ENCODE measurements at places on chromosomes 3 and 15. TPM values are rescaled to one million over a fixed set of nuclear protein-coding genes. Genes with fewer than 3 reads are reported as not detected.

SAMD7 gene
- not detected for total RNA-seq

PML gene
- 14.1 TPM for total RNA-seq

GRAMD2A gene
- 2.1 TPM for total RNA-seq

BCHE gene
- total RNA-seq, result 42.3 TPM

IGDCC3 gene
- 1.0 TPM for total RNA-seq

STARD5 gene
- 2.1 TPM for total RNA-seq

NUP210 gene
- 3.7 TPM for total RNA-seq

VPS33B gene
- 3.1 TPM for total RNA-seq

CHRNA3 gene
- total RNA-seq, result not detected

OSTN gene
- 6.8 TPM for total RNA-seq

SNRPN gene
- total RNA-seq, result 150 TPM

IGF2BP2 gene
- total RNA-seq, result 26.6 TPM

CD200 gene
- total RNA-seq, result 4.2 TPM

Data from skeletal muscle tissue (tissue), 5 donors.